ENCODE measurements at places on chromosomes 6 and 20. TPM values are rescaled to one million over a fixed set of nuclear protein-coding genes. Genes with fewer than 3 reads are reported as not detected.

Gene KCNQ2
- 10.0 TPM for total RNA-seq

Gene C6orf15
- not detected for total RNA-seq

Gene OXT
- total RNA-seq = not detected

- DNase-seq = no peak
Observed at GRCh38 chr20:58131551-58132142, 96.8 kb downstream of the ANKRD60 start.

DNA sequence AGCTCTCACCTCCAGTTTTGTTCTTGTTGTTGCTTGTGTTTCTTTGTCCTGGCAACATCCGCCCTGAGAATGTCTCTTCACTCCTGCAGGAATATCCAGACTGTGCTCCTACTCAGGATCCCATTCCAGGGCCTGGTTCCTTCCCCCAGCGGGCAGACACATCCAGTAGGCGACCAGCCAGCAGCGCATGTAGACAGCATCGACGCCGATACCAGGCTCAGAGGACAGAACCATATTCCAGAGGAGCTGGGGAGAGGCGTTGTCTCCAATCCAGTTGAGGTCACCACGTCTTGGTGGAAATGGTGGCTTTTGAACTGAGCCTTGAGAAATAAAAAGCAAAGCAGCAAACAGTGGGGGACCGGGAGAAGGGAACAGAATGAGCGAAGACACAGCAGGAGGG lies 114.6 kb upstream of the THBS2 start:
- DNase-seq = no peak

- DNase-seq = no peak
Observed at GRCh38 chr6:42522942-42523814, 40.7 kb upstream of the UBR2 start.

GRCh38 chr6:35076997-35077712 lies 64.0 kb downstream of the TCP11 start:
- DNase-seq = no peak

GRCh38 chr6:43728586-43728985 lies 41.0 kb upstream of the MRPS18A start:
- no peak for DNase-seq

DNA sequence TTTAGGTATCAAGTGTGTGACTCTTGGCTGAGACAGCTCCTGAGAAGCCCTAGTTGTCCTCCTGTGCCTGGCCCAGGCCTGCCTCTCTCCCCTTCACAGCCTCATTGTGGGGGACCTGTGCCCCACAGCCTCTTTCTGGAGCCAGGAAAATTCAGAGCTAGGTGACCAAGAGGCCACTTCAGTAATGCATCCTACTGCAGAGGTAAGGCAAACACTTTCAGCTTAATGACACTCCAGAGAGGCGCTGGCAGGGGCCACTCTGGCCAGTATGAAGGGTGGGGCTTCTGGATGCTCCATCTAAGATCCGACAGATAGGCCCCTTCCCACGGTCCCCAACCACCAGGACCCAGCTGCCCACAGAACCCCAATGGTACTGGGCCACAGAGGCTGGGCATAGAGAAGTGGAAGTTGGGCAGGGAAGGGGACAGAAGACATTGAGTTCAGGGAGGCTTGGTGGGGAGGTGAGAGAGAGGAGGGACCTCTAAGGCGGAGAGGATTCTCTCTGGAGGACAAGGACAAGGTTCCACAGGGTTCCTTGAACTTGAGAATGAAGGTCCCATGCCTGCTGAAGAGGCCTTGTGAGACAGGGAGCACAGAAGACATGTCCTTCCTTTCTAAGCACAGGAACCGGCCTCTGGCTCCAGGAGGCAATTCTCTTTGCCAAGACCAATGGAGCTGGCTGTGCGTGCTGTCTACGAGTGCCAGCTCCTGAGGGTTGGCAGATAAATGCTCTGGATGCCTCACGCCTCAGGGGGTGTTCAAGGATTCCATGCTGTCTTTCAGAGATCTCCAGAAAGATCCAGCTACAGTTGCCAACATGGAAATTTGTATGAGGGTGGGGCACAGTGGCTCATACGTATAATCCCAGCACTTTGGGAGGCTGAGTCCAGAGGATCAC lies 46.4 kb upstream of the TGM2 start:
- DNase-seq = no peak

GRCh38 chr20:58538752-58539151 lies 23.6 kb upstream of the APCDD1L start:
- DNase-seq = no peak

- no peak for DNase-seq
Observed at GRCh38 chr6:134624781-134625180, 306.9 kb upstream of the SGK1 start.

- DNase-seq = no peak
Observed at GRCh38 chr6:47626782-47627181, 71.6 kb upstream of the ADGRF4 start.

DNA sequence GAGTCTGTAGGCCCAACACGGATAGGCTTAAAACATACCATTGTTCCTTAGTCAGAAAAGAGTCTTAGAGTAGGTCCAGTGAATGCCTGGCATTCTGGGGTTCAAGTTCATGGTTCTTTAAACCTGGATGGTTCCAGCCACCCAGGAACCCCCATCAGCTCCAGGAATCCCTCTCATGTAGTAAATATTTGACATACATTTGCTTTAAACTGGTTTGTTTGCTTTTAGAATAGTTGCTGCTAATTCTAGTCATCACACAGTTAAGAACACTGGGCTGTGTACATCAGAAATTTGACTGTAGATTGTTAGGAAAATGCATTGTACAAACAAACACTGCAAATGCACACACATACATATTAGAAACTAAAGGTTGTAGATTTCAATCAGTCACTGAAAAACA lies 30.6 kb upstream of the PBOV1 start:
- DNase-seq = no peak

GRCh38 chr6:125836466-125836865 lies 45.7 kb downstream of the NCOA7 start:
- DNase-seq = no peak

- no peak for DNase-seq
Observed at GRCh38 chr20:55342822-55343221, 662.5 kb downstream of the CBLN4 start.

DNA sequence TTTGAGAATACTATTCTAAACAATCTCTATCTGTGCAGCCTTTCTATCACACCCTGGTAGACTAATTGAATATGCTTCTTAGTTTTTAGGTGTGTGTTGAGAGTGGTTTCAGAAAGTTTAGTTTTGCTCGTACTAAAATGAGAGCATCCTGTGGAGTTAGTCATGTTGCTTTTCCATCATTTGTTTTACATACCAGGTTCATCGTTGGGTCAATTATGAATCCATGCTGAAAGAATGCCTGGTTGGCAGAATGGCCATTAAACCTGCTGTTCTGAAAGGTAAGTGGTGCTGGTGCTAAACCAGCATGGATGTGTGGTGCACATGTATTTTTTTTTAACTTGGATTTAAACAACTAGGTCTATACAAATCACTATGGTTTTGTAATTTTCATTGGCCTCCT lies 49.3 kb downstream of the CYB5R4 start:
- no peak for DNase-seq

DNA sequence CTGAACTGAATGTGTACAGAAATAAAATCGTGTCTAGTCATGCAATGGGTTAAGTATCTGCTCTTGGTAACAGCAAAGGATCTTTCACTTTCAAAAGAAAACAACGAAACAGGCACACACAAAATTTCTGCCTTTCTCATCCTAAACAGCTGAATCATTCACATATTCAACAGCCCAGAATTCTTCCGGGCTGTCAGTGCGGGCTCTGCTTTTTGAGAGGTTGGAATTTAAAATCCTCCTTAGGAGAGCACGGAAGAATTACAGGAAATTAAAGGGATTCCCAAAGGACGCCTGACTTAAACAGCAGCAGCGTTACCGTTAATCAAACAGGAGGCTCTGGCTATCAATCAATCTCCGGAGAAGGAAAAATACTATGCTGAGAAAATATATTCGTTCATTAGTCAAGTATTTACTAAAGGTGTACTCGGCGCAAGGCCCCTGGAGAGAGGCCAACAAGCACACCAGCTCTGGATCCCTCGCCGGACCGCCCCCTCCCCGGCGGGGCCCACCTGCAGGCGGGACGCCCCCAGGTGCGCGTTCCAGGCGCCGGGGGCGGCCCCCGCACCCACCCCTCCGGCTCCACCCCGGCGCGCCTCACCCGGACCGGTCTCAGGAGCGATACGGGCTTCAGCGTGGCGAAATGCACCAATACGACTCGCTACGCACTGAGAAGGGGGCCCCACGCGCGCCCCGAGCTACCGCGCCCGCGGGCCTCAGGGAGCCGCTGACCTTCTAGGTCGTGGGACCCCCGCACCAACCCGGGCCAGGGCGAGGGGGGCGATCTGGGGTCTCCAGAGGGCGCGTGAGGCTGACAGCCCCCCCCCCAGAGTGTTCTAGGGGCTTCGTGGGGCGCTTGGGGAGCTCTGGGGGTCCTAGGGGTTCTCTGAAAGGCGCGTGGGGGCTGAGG lies 1.0 kb downstream of the NAPB start:
- peak; percentile 48 for DNase-seq

DNA sequence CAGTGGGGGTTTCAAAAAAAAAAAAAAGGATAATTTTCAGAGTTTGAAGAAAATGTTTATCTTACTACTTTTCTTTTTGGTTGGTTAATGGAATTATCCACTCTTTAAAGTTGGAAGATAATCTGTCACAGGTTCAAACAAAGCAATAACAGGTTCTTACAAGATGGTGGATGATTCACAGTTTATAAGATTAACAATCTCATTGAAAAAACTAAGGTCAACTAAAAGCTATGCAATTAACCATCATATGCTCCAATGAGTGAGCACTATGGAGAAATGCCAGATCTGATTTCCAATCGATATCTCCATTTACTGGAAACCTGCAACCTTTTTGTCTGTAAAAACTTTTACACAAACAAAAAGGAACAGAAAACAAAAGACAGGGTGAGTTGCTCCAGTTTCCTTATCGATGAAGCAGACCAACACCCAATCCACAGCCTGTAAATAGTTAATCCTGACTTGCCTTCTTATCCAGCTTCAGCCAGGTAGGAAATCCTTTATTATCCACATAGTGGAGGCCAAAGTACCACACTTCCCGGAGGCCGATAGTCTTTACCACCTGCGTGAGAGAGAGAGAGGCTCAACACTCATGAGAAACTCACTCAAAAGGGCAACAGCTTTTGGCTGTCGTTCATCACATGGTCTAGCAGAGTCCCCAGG lies 32.4 kb downstream of the EZR start:
- DNase-seq = no peak

DNA sequence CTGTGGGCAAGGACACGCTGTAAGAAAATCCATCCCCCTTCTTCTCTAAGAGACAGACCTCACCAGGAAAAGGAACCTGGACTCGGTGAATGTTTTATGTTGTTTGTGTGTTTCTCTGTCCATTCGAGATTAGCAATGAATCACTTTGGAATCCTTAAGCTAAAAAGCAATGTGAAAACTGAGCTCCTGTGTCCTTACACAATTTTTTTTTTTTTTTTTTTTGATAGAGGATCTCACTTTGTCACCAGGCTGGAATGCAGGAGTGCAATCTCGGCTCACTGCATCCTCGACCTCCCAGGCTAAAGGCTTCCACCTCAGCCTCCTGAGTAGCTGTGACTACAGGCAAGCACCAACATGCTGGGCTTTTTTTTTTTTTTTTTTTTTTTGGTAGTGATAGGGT lies 32.1 kb downstream of the BFSP1 start:
- DNase-seq = peak; percentile 38

DNA sequence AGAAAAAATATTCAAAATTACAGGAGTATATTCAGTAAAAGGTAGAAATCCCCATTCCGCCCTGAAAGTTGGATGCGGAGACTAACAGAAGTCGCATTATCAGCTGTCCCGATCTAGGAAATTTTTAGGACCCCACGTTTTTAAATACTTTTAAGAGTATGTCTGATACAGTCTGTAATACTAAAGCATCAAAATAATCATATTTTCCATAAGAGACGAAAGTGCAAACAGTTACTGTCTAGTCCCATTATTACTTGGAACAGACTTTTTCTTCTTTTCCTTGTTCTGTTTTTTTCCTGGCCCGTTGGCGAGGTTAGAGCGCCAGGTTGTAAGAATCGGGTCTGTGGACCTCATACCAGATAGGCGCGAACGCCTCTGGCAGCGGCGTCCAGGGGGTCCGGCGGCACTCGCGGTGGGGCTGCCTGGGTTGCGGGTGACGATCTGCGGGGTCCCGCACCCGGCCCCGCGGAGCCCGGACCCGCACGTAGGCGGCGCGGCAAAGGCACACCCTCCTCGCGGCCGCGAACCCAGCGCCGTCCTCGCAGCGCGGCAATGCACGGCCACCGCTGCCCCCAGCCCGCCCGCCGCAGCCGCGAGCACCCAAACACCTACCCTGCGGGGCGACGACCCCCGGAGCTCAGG lies 460 bp downstream of the PLAGL1 start:
- no peak for DNase-seq

DNA sequence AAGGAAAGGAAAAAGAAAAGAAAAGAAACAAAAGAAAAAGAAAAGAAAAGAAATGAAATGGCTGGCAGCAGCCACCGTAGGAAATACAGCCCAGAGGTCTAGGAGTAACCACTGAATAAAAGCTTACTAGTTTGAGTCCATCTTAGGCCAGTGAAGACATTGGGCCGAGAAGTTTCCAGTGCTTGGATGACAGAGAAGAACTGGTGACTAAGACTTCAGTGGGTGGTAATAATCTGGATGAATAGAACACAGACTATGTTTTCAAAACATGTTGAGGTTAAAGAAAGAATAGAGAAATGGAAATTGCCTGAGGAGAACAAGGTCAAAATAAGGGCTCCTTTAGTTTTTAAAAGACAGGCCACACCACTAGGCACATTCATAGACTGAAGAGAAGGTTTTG lies 198.8 kb downstream of the ATXN1 start:
- DNase-seq = no peak

GRCh38 chr6:3385660-3386151 lies 71.1 kb downstream of the SLC22A23 start:
- no peak for DNase-seq

DNA sequence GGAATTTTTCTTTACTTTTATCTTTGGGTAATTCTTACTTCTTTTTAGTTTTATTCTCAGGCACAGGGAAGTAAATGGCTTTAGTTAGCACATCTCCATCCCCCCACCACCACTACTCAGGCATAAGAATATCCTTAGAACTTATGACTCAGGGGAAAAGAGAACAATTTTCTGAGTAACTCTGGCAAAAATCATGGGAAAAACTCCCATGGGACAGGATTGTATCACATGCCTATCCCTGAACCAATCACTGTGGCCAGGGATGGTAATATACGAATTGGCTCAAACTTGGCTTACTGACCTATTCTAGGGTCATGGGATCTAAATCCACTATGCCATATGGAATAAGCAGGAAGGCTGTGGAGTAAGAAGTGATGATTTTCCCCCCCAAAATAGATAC lies 339.1 kb downstream of the BTBD3 start:
- no peak for DNase-seq

- DNase-seq = peak; percentile 79
Observed at GRCh38 chr20:50663095-50663821, 28.1 kb downstream of the RIPOR3 start.

GRCh38 chr20:45833883-45834796 lies 541 bp downstream of the SNX21 start:
- DNase-seq = peak; percentile 87

DNA sequence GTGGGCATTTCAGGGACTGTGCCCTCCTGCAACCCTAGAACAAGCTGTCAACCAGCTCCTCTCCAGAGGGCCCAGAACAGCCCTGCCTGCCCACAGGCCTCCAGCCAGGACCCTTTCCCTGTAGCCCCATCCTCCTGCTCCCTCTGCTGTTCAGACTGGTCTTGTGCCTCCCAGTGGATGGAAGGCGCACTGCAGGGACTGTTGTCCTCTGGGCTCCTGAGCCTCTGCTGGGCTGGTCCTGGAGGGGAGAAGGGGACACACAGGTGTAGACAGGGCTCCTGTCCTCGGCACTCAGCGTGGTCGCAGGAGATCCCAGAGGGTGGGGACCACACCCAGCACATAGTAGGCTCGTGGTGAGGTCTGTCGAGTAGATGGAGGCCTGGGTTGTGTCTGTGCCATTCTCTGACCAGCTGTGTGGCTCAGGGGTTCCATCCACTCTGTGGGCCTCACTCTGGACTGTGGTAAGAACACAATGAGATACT lies 11.5 kb downstream of the ITPR3 start:
- DNase-seq = peak; percentile 50
